ENCODE measurements at places on chromosomes 4 and X.

DNA sequence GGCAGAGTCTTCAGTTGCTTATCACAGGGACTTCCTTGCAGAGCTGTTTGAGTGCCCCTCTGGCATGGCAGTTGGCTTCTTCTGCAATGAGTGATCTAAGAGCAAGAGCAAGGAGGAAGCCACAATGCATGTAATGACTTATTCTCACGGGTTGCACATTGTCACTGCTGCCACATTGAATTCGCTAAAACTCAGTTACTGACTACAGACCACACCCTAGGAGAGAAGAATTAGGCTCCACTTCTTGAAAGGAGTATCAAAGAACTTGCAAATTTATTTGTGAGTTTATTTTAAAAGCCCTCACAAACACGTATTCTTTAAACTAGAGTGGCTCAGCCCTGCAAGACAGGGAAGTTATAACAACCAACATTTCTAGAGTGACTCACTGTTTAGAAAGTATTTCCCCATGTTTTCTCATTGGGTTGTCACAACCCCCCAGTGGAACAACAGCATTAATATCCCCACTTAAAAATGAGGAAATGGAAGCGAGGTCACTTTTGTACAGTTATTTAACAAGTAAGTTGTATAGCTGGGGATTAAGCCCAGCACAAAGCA is 32.4 kb upstream of the RBPJ start:
- DNase-seq = no peak

GRCh38 chr4:7801001-7801400 is 138.7 kb downstream of the AFAP1 start:
- no peak for DNase-seq

DNA sequence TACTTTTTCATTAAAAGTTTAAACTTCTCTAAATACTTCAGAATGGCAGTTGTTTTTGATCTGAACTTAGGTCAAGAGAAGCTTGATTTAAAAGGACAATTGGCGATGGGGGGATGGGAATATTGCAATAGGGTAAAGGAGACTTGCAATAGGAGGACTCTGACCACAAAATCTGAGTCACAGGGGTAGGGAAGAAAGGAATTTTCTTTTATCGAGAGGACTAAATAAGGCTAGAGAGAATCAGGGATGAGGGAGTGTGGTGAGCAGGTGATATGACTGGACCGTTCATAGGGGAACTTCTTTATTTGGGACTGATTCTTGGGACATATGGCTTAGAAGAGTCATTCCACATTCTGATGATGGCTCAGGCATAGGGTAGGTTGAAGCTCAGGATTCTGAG is 1260.2 kb downstream of the ADGRL3 start:
- no peak for DNase-seq

GRCh38 chr4:88283661-88284438 is 511 bp downstream of the PPM1K start:
- peak; percentile 37 for DNase-seq

- DNase-seq = no peak
Observed at GRCh38 chr4:14361084-14361483, 641.2 kb upstream of the CPEB2 start.

- DNase-seq = no peak
Observed at GRCh38 chr4:75922588-75922987, 18.2 kb downstream of the NAAA start.

GRCh38 chr4:10090467-10091250 is 25.9 kb downstream of the WDR1 start:
- no peak for DNase-seq

- no peak for DNase-seq
Observed at GRCh38 chrX:34873500-34874225, 68.9 kb upstream of the FAM47B start.
